ENCODE measurements at places on chromosomes 16 and 17. TPM values are rescaled to one million over a fixed set of nuclear protein-coding genes. Genes with fewer than 3 reads are reported as not detected.

DNA sequence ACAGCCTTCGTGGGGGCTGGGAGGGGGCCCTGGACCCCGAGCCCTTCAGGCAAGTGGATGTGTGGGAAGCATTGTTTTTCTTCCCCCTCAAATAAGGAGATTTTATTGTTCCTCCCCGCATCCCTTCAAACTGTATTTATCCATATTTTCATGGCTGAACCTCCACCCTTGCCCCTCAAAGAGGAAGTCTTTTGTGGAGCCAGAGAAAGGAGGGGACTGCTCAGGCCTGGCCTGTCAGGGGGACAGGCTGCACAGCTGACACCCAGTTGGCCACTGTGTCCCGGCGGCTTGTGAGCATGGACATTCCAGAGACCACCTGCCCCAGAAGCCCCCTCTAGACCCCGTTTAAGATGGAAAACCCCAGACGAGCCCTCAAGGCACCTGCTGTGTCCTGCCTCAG lies 15.9 kb downstream of the HEXIM2 start:
- H3K4me3 ChIP-seq, result no peak overlapping the region
- no peaks in the 10 kb centered on the region for H3K36me3 ChIP-seq
- H3K27me3 ChIP-seq, result no peaks in the 10 kb centered on the region
- H3K27ac ChIP-seq, result no peak overlapping the region
- no peak for DNase-seq

GRCh38 chr16:50722405-50722737 lies 19.5 kb upstream of the CYLD start:
- H3K4me3 ChIP-seq, result no peak overlapping the region
- H3K36me3 ChIP-seq, result peaks cover 33% of the 10 kb centered on the region
- DNase-seq, result no peak
- H3K27ac ChIP-seq, result no peak overlapping the region
- H3K27me3 ChIP-seq, result no peaks in the 10 kb centered on the region
- H3K4me1 ChIP-seq, result peaks cover 27% of the 10 kb centered on the region

GRCh38 chr17:78985395-78985794 lies 5.7 kb upstream of the LGALS3BP start:
- H3K36me3 ChIP-seq, result peaks cover 6% of the 10 kb centered on the region
- peaks cover 19% of the 10 kb centered on the region for H3K4me1 ChIP-seq
- H3K27me3 ChIP-seq, result no peaks in the 10 kb centered on the region

Gene LPO
- not detected for total RNA-seq

GRCh38 chr17:31391496-31391949 lies at the start of gene RAB11FIP4:
TSS of gene RAB11FIP4 (plus strand) at chr17:31391675. CDS start at chr17:31391853, 178 bp downstream.
- peaks cover 68% of the 10 kb centered on the region for H3K27me3 ChIP-seq
- no peak within 1 kb of the TSS for H3K27ac ChIP-seq
- H3K4me1 ChIP-seq, result no peaks in the 10 kb centered on the region
- H3K4me3 ChIP-seq, result peak within 1 kb of the TSS; percentile 66
- DNase-seq, result no peak
- no peaks in the 10 kb centered on the region for H3K36me3 ChIP-seq

Gene MPV17L
- total RNA-seq, result not detected

Gene TPSD1
- not detected for total RNA-seq

GRCh38 chr17:18187821-18188761 lies 4.5 kb downstream of the ALKBH5 start:
- peak overlapping the region; percentile 23 for H3K27ac ChIP-seq
- H3K4me3 ChIP-seq, result peak overlapping the region; percentile 91
- H3K27me3 ChIP-seq, result no peaks in the 10 kb centered on the region
- H3K4me1 ChIP-seq, result peaks cover 49% of the 10 kb centered on the region
- peaks cover 30% of the 10 kb centered on the region for H3K36me3 ChIP-seq

Gene UTP18
- total RNA-seq, result 41.0 TPM

- no peaks in the 10 kb centered on the region for H3K27me3 ChIP-seq
- peaks cover 10% of the 10 kb centered on the region for H3K4me1 ChIP-seq
- H3K4me3 ChIP-seq, result no peak overlapping the region
- no peak for DNase-seq
Observed at GRCh38 chr17:63071797-63072196, 105.8 kb downstream of the TANC2 start.

- H3K27ac ChIP-seq, result no peak overlapping the region
- no peak for DNase-seq
- H3K4me3 ChIP-seq, result no peak overlapping the region
- H3K36me3 ChIP-seq, result no peaks in the 10 kb centered on the region
- H3K27me3 ChIP-seq, result no peaks in the 10 kb centered on the region
- H3K4me1 ChIP-seq, result no peaks in the 10 kb centered on the region
Observed at GRCh38 chr16:2040787-2041522, 6.7 kb downstream of the NTHL1 start.

Gene CTRB2
- total RNA-seq, result not detected

Gene GALR2
- total RNA-seq, result not detected

Gene CRYM
- not detected for total RNA-seq

DNA sequence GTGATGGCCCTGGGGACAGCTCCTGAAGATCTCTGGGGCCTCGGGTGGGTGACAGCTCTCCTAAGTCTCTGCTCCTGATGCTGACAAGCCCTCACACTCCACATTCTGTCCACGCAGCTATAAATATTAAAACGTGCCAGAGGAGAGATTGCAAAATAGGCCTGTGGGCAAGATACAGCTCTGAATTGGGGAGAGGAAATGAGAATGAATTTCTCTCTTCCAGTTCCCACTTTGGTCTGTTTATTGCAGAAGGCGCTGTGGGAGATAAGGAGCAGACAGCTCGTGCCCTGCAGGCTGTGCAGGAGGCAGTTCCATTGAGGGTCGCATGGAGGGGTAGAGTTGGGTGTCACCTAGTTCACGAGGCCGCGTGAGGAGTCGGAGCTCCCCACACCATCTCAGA lies 87.5 kb upstream of the SDK2 start:
- H3K27me3 ChIP-seq, result peaks cover 11% of the 10 kb centered on the region
- H3K4me3 ChIP-seq, result no peak overlapping the region
- DNase-seq, result no peak
- H3K36me3 ChIP-seq, result no peaks in the 10 kb centered on the region

DNA sequence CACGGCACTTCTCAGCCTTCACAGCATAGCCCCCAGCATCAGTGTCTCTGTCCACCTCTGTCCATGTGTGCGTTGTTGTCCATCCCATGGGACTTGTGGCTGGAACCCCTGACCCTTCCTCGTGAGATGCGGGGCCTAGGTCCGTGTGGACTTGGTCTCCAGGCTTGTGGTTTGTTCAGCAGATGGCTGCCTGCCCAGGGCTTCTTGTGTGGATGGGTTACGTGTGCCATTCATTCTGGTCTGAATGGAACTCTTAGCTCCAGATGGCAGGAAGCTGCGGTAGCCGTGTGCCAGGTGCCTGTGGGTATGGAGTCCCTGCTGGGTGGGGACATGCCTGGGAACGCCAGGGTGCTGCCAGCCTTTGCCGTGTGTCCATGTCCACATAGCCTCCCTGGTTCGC lies 31.7 kb upstream of the NUDT16L1 start:
- H3K27ac ChIP-seq, result peak overlapping the region; percentile 89
- H3K27me3 ChIP-seq, result no peaks in the 10 kb centered on the region
- H3K4me3 ChIP-seq, result no peak overlapping the region
- no peak for DNase-seq

- H3K36me3 ChIP-seq, result peaks cover 5% of the 10 kb centered on the region
- no peaks in the 10 kb centered on the region for H3K27me3 ChIP-seq
- no peak for DNase-seq
- no peak overlapping the region for H3K4me3 ChIP-seq
Observed at GRCh38 chr16:69827524-69827923, 65.4 kb downstream of the WWP2 start.

- no peak overlapping the region for H3K27ac ChIP-seq
- H3K4me3 ChIP-seq, result no peak overlapping the region
- peaks cover 24% of the 10 kb centered on the region for H3K36me3 ChIP-seq
- no peaks in the 10 kb centered on the region for H3K27me3 ChIP-seq
- H3K4me1 ChIP-seq, result peaks cover 2% of the 10 kb centered on the region
Observed at GRCh38 chr16:78163772-78164670, 64.6 kb downstream of the WWOX start.

Gene HOXB6
- total RNA-seq, result not detected

Gene CTRB1
- total RNA-seq, result not detected

- no peaks in the 10 kb centered on the region for H3K27me3 ChIP-seq
- no peak for DNase-seq
- H3K4me1 ChIP-seq, result no peaks in the 10 kb centered on the region
- H3K36me3 ChIP-seq, result no peaks in the 10 kb centered on the region
- H3K27ac ChIP-seq, result no peak overlapping the region
Observed at GRCh38 chr16:81945665-81946064, 65.6 kb downstream of the SDR42E1 start.

Gene ZNF688
- 18.3 TPM for total RNA-seq

Gene SOX9
- not detected for total RNA-seq

GRCh38 chr17:44307387-44308186 lies 814 bp upstream of the RUNDC3A start:
- peaks cover 33% of the 10 kb centered on the region for H3K27me3 ChIP-seq
- no peak overlapping the region for H3K27ac ChIP-seq
- peaks cover 13% of the 10 kb centered on the region for H3K4me1 ChIP-seq
- no peaks in the 10 kb centered on the region for H3K36me3 ChIP-seq
- no peak for DNase-seq
